ENCODE measurements at places on chromosomes 6 and 20.

DNA sequence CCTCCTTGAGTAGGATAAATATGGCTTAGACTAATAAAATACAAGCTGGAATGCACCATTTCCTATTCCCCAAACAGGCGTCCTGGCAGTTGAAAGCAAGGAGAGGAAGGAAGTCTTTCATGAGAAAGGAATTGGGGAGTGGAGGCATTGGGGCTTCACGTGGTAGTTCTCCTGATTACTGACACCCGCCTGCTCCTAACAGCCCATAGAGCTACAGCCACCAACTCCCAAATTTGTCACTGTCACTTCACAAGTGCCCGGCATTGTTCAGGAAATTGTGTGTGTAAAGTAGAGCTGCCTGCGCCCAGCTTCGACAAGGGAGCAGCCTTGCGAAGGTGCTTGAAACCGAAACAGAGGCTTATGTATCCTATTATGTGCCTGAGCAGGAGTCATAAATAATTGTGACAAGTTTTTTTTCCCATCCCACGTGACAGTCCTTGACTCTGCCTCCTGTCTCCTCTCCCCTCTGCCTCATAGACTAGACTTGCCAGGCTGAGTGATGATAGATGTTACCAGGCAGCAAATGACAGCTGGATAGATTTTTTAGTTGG lies 301.7 kb upstream of the ZFP64 start:
- DNase-seq, result no peak

GRCh38 chr20:49985157-49985556 lies 2.4 kb downstream of the SNAI1 start:
- DNase-seq, result no peak

DNA sequence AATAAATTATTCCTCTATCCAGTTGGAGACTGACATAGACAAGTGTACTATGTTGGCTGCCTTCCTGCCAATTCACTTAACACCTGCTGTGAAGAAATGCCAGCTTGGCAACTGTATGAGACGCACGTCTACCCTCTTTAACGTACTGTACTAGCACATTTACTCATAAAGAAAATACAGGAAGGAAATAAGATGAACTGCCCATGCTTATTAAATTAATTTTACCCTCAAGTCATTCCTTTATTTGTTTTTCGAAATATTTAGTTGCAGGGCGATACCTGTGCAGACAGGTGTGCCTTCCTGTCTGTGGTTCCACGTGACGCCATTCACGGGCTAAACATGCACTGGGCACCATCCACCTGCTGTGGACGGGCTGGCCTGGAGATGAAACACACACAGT lies 52.0 kb downstream of the PSMG4 start:
- DNase-seq, result no peak

DNA sequence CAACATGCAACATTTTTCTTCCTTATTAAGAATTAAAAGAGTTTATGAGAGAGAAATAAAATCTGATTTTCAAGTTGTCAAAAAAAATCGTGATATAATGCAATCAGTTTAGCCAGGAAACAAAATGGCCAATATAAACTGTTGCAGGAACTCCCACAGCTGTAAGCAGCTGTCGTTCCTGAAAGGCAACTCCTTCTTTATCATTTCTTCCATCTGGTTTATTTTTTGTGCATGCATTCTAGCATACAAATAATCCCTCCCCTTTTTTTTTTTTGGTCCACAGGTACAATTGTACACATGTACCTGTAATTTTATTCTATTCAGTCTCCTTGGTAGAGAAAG lies 19.7 kb downstream of the TRAF3IP2 start:
- no peak for DNase-seq

- DNase-seq, result no peak
Observed at GRCh38 chr6:79440598-79440997, 96.6 kb downstream of the LCA5 start.

GRCh38 chr20:23517719-23518118 lies 26.8 kb downstream of the CST8 start:
- peak; percentile 73 for DNase-seq

- peak; percentile 15 for DNase-seq
Observed at GRCh38 chr6:14046476-14047068, 71.0 kb upstream of the CD83 start.

DNA sequence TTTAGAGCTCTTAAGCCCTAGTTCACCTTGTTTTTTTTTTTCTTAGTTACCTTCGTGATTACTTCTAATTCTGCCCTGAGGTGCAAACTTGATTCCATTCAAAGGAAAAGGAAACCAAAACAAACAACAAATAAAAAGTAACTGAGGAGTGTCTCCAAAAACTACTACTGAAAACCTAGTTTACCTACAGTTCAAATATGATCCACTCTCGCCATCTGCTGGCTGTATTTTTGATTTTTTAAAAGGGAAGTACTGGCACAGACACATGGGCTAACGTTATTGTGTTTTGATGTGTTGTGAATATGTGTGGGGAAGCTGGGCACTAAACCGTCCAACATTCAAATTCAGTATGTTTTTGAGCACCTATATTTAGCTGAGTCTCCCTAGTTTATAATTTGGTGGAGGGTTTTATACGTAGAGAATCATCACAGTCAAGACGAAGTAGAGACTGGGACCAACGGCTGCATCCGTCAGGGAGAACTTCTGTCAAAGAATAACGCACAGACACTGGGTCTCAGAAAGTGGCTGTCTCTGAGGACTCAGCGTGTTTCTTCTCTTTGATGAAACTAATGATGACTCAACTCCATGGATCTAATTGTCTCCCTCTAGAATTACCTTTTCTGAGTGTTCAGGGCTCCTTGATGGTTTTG lies 373.5 kb upstream of the BTBD3 start:
- DNase-seq, result peak; percentile 71

DNA sequence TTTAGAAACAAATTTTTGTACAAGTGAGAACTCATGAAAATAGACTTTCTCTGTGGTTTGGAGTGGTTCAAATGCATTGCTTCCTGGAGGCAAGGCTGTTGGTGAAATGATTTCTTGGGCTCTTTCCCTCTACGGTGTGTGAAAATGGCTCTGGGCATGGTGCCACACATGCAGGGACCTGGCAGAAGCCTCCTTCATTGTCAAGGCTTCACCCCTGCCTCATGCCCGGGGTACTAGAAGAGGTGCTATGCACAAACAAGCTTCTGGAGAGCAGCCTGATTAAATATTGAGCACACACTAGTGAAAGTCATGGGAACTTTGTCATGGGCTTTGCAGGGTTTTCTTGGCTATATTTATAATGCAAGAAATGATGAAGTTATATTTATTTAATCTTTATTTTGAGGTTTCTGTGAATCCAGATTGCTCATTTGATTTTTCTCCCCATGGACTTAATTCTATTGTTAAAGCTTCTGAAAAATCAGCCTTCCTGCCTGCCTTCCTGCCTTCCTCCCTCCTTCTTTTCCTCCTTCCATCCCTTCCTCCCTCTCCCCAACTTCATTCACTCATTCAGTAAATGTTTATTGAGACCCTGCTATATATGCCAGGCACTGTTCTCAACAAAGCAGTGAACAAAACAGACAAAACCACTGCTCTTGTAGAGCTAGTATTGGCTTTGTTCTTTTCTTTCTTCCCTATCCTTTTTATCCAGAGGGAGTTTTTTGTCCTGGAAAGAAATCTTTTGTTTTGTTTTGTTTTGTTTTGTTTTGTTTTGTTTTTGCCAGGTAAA lies 21.0 kb downstream of the C6orf89 start:
- no peak for DNase-seq

Data from MV-4-11 (cell line).